Activated CD8-positive, alpha-beta memory T cell treated with anti-CD3 and anti-CD28 coated beads for 1 hour (primary cell): ENCODE measurements at places on chromosomes 5 and 9.

DNA sequence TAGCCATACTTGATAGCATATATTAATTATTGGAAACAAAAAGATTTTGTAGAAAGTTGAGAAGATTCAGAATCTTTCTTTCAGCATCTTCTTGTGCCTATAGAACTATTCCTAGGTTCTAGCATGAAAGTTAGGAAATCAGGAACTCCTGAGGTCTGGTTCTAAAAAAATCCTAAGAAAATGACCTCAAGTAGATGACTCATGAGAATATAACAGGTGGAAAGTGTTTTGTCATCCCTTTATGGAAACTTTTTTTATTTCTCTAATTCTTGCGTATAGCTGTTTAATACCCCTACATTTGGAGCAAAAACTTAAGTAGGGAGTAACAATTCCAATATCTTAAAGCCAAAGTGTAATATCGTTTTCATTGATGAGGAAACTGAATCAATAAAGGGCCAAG, 574.1 kb downstream of the NR2F1-AS1 start:
- no peak for DNase-seq

- no peak for DNase-seq
Observed at GRCh38 chr5:90767710-90768109, 209.1 kb downstream of the ADGRV1 start.

DNA sequence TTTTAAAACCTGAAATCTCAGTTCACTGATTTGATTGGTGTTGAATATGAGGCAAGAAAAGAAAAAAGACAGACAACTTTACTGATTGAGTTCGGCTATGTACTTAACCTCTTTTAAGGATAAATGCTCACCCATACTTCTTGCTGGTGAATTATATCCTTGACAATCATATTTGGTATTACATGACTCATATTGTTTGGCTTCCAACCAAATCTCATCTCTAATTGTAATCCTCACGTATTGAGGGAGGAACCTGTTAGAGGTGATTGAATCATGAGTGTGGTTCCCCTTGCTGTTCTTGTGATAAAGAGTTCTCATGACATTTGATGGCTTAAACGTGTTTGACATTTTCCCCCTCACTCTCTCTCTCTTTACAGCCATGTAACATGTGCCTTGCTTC, 255.6 kb upstream of the IZUMO3 start:
- no peak for DNase-seq

DNA sequence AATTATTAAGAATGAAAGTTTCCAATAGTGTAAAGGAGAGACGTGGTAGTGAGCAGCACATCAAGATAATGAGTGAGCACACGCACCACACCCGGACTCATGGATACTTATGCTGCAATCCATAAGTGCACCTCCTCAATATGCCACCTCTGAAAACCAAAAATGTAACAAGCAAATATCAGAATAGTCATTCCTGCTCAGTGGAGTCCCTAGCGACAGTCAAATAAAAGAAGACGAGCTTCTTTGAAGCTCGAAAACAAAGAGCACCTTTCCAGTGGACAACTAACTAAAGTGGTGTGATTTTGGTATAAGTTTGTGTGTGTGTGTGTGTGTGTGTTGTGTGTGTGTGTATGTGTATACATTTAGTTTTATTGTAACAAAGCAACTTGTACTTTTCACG, 241.3 kb downstream of the DEPDC1B start:
- no peak for DNase-seq

GRCh38 chr5:107526270-107526937, 144.3 kb downstream of the EFNA5 start:
- no peak for DNase-seq

- DNase-seq, result no peak
Observed at GRCh38 chr5:80644900-80645299, 9.6 kb upstream of the MSH3 start.
